ENCODE measurements at places on chromosomes 4 and X. TPM values are rescaled to one million over a fixed set of nuclear protein-coding genes. Genes with fewer than 3 reads are reported as not detected.

GRCh38 chrX:13952581-13952980 lies 77.1 kb downstream of the GEMIN8 start:
- no peak for DNase-seq

The CCKAR gene
- total RNA-seq = not detected

DNA sequence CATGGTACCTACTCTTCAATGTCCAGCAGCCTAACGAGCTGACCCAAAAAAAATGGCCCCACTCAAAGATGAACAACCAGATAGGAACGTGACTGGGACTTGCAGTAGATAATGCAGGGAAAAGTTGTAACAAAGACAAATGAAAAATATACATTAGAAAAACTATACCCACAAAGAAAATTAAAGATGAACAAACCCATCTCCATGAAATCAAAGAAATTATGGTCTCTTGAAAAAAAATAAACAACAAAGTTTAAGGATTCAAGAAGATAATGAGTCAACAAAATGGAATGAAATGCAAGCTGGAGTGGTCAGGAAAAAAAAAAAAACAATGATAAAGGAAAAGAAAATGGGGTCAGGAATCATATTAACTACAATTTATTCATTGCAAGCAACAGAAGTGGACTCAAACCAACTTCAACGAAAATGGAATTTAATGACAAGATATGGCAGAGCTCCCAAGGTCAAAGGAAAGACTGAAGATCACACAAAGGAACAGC lies 309.8 kb upstream of the GALNT7 start:
- no peak for DNase-seq

The ASB9 gene
- 2.0 TPM for total RNA-seq

GRCh38 chr4:118758293-118758692 lies 73.1 kb downstream of the METTL14 start:
- DNase-seq = no peak

DNA sequence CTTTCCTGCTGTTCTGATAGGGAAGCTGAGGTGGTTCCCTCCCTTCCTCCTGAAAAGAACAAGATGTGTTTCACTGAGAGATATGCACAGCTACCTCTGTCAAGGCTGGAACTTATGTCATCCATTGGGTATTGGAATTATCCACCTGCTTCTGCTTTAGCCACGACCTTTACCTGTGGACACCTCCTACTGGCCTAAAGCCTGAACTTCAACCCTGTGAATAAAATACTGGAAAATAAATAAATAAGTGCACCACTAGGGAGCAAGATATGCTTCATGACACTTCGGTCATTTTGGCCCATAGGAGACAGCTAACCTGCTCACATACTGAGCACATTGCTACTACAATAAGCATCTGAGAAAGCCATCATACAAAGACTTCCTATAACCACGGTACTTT lies 419.9 kb upstream of the NWD2 start:
- DNase-seq = no peak

DNA sequence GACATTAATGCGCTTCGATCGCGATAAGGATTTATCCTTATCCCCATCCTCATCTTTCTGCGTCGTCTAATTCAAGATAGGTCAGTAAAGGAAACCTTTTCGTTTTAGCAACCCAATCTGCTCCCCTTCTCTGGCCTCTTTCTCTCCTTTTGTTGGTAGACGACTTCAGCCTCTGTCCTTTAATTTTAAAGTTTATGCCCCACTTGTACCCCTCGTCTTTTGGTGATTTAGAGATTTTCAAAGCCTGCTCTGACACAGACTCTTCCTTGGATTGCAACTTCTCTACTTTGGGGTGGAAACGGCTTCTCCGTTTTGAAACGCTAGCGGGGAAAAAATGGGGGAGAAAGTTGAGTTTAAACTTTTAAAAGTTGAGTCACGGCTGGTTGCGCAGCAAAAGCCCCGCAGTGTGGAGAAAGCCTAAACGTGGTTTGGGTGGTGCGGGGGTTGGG lies 528 bp upstream of the FGF2 start:
- DNase-seq = no peak

GRCh38 chrX:3771766-3772165 lies 58.3 kb upstream of the PRKX start:
- DNase-seq = no peak

- DNase-seq = no peak
Measured at GRCh38 chr4:153098427-153098826, 105.8 kb upstream of the TRIM2 start.

DNA sequence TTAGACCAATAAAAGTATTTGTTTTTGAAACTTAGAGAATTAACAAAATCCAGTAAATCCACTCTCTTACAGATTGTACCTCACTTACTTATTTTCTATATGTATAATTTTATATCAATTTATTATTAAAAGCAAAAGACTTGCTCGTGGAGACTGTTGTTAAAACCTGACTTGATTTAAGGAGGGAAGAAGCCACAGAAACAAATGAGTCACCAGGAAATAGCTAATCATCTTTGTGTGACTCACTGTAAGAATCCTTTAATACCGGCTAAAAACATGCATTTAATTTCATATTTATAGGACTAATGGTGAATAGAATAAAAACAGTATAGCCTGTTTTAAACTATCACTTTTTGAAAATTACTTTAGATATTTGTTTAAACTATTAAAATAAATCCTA lies 29.9 kb upstream of the UBE2NL start:
- DNase-seq = no peak

The DCAF4L1 gene
- 0.17 TPM for total RNA-seq

GRCh38 chrX:111402344-111402743 lies 9.6 kb downstream of the DCX start:
- DNase-seq = no peak

The HTR2C gene
- total RNA-seq = not detected

The DAPP1 gene
- 0.56 TPM for total RNA-seq

DNA sequence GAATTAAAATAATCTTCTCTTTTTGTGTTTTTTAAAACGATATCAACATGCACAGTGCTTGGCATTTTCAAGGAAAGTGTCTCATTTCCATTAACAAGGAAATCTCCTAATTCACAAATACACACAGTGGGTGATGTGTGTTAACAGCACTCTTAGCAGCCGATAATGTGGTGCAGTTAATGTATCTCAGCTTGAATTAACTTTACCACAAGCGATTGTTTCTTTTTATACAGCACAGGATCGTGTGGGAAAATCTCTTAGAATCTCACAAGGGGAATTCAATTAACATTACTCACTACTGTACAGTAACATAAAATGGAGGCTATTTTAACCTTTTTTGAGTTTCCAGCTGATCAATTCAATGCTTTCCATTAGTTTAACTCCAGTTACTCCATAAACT lies 1841.9 kb downstream of the STIM2 start:
- DNase-seq = no peak

DNA sequence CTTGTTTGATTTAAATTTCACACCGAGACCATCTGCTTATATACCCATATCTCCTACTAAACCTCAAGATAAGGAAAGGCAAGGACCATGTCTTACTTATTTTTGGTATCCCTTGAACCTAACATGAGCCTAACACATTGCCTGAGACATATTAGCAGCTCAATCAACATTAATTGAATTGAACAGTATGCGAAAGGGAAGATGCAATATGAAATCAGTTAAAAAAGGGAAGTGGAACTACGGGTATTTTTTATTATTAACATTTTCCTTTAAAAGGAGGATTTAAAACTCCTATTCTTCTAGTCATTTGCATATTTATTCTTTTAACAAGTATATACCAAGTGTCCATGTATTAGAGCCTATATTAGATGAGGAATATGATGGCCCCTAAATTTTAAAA lies 197.0 kb downstream of the CAMK2D start:
- DNase-seq = no peak

The RIPPLY1 gene
- not detected for total RNA-seq

The RGN gene
- 24.8 TPM for total RNA-seq

DNA sequence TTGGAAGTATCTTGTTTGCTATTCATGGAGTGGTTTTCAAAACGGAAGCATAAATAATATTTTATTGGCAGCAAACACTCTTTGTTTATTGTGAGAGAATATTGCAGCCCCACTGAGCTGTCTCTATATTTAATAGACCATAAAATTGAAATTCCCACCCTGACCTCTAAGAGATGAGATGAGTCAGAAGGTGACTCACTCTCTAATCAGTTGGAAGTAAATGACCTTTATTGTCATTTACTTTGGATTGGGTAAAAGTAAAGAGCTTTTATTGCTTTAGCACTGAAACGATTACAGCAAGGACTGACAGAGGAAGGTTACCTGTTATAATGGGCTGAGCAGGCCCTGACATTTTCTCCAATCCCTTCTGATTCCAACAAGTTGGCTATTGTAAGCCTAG lies 55.0 kb downstream of the SYTL5 start:
- DNase-seq = no peak

The NHS gene
- total RNA-seq = 1.6 TPM

The ZNF711 gene
- 10.1 TPM for total RNA-seq

The GABRQ gene
- not detected for total RNA-seq

The VSIG1 gene
- total RNA-seq = not detected

DNA sequence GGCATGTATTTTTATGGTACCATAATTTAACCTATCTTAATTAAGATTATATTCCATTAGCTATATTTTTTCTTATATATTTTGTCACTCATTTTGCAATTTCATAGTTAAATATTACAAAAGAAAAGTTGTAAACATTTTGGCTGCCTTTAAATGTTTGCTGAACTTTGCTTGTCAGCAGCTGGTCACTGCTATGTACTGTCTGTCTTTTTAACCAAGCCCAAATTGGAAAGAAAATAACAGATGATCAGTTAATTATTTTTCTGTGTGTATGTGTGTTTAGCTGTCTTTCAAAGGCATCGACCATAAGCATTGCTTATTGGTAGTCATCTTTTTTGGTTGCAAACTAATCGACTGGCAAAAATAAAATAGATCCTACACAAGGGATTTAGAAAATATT lies 54.4 kb upstream of the SMAD1 start:
- DNase-seq = no peak

DNA sequence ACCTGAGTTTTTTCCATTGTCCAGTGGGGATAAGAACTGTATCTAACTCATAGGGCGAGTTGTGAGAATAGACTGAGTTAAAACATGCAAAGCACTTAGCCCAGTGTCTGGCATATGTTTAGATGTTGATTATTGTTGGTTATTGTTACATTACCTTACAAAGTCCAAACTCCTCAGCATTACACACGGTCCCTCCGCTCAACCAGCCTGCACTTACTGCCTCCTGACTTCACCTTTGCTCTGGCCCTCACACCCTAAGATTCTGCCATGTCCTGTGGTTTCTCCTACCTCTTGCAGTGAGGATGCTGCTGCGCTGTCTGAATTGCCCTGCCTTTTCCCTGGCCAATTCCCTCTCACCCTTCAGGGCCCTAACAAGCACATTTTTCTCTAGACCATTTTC lies 302.2 kb upstream of the GALNT7 start:
- no peak for DNase-seq

DNA sequence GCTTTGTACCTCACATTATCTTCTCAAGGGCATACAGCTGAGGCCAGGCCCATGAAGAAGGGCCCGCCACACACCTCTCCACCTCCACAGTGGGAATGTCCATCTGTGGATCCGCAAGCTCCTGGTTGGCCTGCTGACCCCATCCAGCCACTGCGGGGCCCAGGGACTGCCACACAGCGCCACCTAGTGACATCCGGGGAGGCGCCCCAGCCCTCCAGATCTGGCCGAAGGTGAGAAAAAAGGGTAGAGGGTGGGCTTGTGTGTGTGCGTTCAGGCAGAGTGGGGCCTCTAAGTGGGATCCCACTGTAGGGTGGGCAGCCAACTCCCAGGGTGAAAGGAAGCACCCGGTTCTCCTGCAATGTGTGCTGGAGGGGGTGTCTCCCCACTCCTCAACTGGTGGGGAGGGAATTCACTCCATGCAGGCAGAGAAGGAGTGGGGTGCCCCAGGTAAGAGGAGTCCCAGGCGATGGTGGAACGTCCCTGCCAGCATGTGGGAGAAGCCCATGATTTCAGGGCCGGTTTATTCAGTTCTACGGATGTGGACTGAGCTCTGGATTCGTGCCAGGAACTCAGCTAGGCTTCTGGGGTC lies 117.3 kb downstream of the ENPP6 start:
- peak; percentile 87 for DNase-seq

GRCh38 chr4:77715414-77716290 lies 103.5 kb downstream of the CNOT6L start:
- no peak for DNase-seq

The DUX4 gene
- total RNA-seq = not detected

GRCh38 chrX:46837558-46838485 lies 979 bp downstream of the RP2 start:
- DNase-seq = no peak

- no peak for DNase-seq
Measured at GRCh38 chr4:54176202-54176601, 52.9 kb upstream of the PDGFRA start.

DNA sequence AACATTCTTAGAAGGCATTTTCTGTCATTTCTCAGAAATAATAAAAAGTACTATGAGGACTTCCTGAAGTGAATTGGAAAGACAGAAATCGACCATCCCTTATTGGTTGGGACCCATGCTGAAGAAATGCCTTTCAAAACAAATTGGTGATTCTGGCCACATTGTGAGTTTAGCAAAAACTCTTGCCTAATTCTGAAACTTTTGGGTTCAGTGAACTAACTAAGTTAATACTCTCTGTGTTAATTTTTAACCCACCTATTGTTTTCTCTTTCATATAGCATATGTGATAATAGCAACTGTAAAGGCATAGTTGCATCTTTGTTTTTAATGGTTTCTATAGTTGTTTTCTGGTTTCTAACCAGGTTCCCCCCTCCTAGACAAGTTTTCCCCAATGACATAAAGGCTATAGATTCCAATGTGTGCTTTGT lies 129.3 kb upstream of the FAT1 start:
- DNase-seq = no peak

GRCh38 chrX:51158231-51158630 lies 174.4 kb upstream of the NUDT10 start:
- DNase-seq = no peak

The SPANXD gene
- not detected for total RNA-seq

GRCh38 chr4:133137571-133137970 lies 11.5 kb upstream of the PCDH10 start:
- no peak for DNase-seq

The CSAG3 gene
- not detected for total RNA-seq

The PPA2 gene
- 110 TPM for total RNA-seq
